ENCODE measurements at places on chromosomes 3 and 15.

DNA sequence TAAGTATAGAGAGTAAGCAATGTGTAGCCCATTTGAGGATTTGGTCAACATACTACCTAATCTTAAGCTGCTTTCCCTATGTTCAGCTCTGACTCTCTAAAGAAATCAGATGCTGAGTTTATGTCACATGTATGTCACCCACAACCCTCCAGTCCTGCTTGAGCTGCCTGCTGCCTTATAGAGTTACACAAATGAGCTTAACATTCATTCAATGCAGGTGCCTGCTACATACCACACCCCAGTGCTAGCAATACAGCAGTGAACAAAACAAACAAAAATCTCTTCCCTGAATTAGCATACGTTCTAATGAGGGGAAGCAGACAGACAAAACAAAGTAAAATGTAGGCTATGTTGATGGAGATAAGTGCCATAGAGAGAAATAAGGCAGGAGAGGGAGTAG, 93.0 kb downstream of the HHLA2 start:
- no peak for DNase-seq

GRCh38 chr15:62275831-62276230, 110.7 kb upstream of the C2CD4B start:
- DNase-seq: no peak

DNA sequence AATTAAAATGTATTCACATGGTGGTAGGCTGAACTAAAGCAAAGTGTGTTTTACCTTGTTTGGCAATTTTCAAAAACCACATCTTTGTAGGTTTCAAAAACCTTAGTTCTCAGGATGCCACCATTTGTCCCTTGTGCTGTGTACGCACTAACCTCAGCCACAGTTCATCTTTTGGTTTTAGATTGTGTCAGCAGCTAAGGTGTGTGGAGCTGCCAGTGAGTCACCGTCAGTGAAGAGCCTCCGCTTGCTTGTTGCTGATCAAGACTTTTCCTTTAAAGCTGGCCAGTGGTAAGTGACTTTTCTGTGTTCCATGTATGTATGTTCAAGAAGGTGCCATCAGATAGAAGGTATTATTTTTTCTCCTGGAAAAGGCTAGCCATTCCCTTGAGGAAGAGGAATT, 21.1 kb downstream of the OXNAD1 start:
- DNase-seq: no peak

DNA sequence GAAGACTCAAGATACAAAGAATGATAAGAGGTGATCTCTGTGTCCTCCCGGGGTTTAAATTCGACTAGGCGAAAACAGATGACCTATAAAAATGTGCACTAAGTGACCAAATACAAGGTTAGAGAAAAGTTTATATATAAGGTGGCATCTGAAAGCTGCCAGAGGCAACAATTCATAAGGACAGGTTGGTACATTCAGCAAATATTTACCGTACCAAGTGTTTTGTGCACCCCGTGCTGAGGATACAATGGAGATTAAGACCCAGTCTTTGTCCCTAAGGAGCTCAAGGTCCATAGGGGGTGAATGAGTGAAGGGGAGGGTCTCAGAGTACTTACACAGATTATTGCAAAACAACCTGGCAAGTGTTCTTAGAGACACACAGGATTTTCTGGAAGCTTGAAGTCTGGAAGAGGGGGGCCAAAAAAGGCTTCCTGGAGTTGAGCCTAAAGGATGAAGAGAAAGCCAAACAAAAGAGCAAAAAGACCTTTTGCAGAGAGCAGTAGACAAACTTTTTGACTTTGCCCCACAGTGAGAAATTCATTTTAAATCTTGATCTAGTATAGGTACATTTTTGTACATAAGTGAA, 71.4 kb upstream of the LRIG1 start:
- DNase-seq: peak; percentile 80

DNA sequence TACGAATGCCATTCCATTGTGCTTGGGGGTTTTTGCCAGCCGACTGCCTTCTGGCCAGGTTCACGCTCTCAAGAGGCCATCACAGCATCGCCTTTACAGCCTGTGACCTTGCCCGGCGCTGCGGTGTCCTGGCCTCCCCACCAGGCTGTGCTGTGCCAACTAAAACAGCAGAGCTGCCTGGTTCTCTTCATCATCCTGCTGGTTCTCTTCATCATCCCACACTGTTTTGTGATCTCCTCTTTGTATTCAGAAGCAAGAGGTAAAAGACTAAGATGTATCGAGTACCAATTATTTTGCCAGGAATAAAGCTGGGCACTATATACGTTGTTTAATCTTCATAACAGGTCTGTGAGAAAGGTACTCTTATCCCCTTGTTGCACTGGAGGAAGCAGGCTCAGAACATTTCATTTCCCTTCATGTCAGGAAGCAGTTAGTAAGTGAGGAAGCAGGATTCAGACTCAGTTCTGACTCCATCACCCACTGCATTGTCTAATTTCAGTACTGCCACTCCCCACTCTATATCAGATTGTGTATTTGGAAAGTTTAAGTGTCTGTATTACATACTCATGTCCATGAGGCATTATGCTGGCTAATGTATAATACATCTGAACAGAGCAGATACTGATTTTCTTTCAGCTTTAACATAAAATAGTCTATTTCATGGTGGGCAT, 92.7 kb downstream of the LRRC28 start:
- DNase-seq: peak; percentile 54

DNA sequence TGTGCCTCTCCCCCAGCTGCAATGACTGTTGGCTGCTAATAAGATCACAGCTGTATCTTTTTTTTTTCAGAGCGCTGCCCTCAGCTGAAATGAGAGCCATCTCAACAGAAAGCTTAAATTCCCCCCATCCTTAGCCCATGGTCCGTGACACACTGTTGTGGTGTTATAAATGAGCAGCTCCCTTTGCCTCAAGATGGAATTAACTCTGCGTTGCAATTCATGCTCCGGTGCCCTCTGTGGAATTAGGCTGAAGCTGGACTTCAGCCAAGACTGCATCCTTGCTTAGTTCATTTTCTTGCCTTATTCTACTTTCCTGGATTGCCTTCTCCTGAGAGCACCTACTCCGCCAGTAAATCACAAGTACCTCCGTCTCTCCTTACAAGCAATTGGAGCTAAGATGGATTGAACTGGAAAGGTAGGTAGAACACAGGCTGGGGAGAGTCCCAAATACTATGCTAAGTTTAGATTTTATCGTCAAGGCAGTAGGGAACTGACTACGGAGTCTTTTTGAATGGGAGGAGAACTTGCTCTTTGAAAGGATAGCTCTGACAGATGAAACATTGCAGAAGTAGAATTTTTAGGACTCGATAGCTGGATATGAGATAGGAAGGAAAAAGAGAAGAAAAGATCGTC, 39.0 kb upstream of the THRB start:
- DNase-seq: no peak

DNA sequence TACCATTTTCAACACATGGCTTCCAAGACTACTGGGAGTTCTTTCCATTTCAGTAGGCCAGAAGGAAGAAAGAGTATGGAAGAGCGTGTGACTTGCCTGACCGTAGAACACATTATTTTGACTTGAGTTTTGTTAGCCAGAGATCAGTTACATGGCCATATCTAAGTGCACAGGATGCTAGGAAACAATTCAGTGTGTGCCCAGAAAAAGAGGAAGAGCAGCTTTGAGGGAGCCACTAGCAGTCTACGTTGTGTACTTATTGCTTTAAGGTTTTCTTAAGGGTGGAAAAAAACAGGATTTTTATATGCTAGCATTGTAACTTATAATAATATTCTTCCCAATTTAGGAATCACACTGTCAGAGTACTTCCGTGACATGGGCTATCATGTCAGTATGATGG, 44.1 kb upstream of the GRAMD1C start:
- no peak for DNase-seq
